ENCODE measurements at places on chromosomes 1 and 21.

DNA sequence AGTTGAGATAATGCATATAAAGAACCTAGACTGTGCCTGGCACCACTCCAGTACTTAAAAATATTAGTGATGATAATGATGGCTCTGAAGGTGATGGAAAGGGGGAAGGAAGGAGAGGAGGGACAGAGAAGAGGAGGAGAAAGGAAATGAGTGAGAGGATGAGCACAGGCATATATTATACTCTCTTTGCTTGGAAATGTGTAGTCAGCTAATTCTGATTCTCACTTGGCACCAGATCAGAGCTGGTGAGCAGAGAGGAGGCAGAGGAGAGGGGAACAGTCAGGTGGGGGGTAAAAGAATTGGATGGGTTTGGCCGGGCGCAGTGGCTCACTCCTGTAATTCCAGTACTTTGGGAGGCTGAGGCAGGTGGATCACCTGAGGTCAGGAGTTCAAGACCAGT, 24.3 kb upstream of the MYOC start:
- no peak for DNase-seq

- DNase-seq, result no peak
These were observed 7.4 kb downstream of the GJA4 start for GRCh38 chr1:34800214-34800613.

GRCh38 chr1:224308064-224308463, 21.9 kb downstream of the NVL start:
- DNase-seq, result no peak

GRCh38 chr1:42008264-42008663, 89.5 kb upstream of the HIVEP3 start:
- DNase-seq, result no peak

GRCh38 chr1:224938652-224939051, 9.2 kb downstream of the DNAH14 start:
- DNase-seq, result no peak

GRCh38 chr1:104084380-104084779, 334.7 kb downstream of the AMY1C start:
- DNase-seq, result no peak

GRCh38 chr1:11654137-11654938, at the start of the genes FBXO2 and FBXO44:
Gene FBXO2, minus strand, starts transcription at chr1:11654429. Its CDS starts 89 bp downstream, at chr1:11654340.
Gene FBXO44, plus strand, starts transcription at chr1:11654877. Its CDS starts 959 bp downstream, at chr1:11655836.
- peak; percentile 56 for DNase-seq

- no peak for DNase-seq
These were observed 1.1 kb downstream of the SYNC start for GRCh38 chr1:32701421-32701911.

- no peak for DNase-seq
These were observed 107.9 kb upstream of the SERTAD4 start for GRCh38 chr1:210124736-210125135.

DNA sequence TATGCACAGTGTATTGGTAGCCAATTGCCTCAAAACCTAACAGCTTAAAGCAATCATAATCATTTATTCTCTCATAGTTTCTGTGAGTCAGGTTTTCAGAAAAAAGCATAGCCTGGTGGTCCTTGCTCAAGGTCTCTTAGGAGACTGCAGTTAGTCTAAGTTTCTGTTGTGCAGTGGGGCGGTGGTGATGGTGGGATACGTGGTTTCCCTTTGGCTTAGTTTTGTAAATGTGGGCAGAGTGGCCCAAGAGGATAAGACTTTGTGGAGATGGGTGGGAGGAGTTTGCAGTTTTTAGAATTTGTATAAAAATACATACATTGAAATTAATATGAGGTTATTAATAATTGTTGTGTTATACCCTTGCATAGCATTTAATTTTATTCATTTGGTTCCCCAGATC, 68.6 kb downstream of the NOS1AP start:
- no peak for DNase-seq

GRCh38 chr1:159492575-159493323, 43.1 kb downstream of the OR10J5 start:
- no peak for DNase-seq

- DNase-seq, result no peak
These were observed 111.9 kb downstream of the NGF start for GRCh38 chr1:115225993-115226685.

- DNase-seq, result no peak
These were observed 190.9 kb upstream of the ADGRL4 start for GRCh38 chr1:79197421-79197820.

DNA sequence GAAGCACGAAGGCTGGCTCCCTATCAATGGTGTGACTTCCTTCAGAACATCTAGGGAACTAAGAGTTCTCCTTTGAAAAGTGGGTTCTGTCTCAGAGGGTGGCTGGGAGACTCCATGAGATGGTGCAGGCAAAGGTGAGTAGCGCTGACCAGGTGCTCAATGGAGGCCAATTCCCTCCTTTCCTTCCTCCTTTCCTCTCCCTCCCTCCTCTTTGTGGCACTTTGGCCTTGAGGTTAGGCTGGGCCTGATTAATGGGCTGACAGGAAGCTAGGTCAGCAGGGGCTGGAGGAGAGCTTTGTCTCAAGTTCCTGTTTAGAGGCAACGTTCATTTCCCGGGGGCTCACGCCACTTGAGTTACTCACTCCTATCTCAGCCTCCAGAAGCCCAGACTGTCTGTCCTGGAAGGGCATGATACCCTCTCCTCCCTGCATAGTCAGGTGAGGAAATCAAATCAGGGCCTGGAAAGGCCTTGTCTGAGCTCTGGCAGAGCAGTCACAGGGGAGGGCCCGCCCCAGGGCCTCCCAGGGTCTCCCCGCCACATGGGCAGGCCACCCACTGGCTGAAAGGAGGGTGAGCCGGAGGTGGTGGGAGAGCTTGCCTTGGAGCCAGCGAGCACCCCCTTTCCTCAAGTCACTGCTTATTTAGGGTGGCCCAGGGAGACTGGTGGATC, 58.4 kb upstream of the SSBP3 start:
- no peak for DNase-seq

- no peak for DNase-seq
These were observed 62.3 kb upstream of the SLC25A33 start for GRCh38 chr1:9476790-9477463.

GRCh38 chr1:185559151-185559550, 175.0 kb upstream of the HMCN1 start:
- no peak for DNase-seq

Data from CD4-positive, alpha-beta T cell (primary cell).